ENCODE measurements at places on chromosomes 2 and 18. TPM values are rescaled to one million over a fixed set of nuclear protein-coding genes. Genes with fewer than 3 reads are reported as not detected.

- no peak overlapping the region for H3K27ac ChIP-seq
- H3K4me1 ChIP-seq = no peaks in the 10 kb centered on the region
- H3K4me3 ChIP-seq = no peak overlapping the region
- no peak for DNase-seq
- no peaks in the 10 kb centered on the region for H3K36me3 ChIP-seq
- H3K27me3 ChIP-seq = no peaks in the 10 kb centered on the region
Measured at GRCh38 chr2:239353692-239354091, 47.1 kb downstream of the HDAC4 start.

DNA sequence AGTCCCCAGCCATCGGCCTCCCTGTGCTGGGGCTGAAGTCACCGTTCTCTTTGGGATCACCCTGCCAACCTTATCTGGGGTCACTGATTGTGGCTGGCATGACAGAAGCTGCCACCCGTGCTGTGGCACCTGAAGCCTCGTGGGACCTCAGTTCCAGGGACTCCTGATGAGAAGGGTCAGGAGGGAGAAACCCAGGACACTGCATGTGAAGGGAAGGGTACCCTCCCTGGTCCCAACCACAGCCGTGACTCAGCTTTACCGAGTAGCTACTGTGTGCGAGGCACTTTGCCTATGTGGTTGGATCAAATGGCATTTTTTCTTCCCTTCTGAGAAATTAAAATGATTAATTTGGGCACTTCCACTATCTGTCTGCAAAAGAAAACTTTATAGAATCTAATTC is 64.4 kb downstream of the SP110 start:
- H3K36me3 ChIP-seq = no peaks in the 10 kb centered on the region
- H3K4me1 ChIP-seq = peaks cover 5% of the 10 kb centered on the region
- H3K27me3 ChIP-seq = no peaks in the 10 kb centered on the region
- DNase-seq = no peak
- H3K4me3 ChIP-seq = no peak overlapping the region

DNA sequence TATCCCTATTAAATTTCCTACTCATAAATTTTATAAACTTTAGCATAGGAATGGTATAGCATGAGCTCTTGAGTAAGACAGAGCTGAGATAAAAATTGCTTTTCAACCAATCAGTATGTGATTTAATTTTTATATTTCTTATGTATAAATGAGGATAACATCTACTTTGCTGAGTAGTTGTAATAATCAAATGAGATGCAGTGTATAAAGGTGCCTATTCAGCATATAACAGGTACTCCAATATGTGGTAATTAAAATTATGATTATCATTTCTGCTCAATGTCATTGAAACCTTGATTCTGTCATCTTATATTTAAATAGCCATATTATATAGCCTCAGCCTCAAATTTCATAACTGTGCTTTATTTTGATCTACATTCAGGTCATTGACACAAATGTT is 700.4 kb upstream of the SLC8A1 start:
- H3K4me1 ChIP-seq = no peaks in the 10 kb centered on the region
- H3K4me3 ChIP-seq = no peak overlapping the region
- H3K27me3 ChIP-seq = no peaks in the 10 kb centered on the region

GRCh38 chr2:67828066-67828465 is 234.7 kb downstream of the C1D start:
- H3K4me3 ChIP-seq = no peak overlapping the region
- H3K27ac ChIP-seq = no peak overlapping the region
- no peaks in the 10 kb centered on the region for H3K4me1 ChIP-seq
- no peaks in the 10 kb centered on the region for H3K27me3 ChIP-seq

DNA sequence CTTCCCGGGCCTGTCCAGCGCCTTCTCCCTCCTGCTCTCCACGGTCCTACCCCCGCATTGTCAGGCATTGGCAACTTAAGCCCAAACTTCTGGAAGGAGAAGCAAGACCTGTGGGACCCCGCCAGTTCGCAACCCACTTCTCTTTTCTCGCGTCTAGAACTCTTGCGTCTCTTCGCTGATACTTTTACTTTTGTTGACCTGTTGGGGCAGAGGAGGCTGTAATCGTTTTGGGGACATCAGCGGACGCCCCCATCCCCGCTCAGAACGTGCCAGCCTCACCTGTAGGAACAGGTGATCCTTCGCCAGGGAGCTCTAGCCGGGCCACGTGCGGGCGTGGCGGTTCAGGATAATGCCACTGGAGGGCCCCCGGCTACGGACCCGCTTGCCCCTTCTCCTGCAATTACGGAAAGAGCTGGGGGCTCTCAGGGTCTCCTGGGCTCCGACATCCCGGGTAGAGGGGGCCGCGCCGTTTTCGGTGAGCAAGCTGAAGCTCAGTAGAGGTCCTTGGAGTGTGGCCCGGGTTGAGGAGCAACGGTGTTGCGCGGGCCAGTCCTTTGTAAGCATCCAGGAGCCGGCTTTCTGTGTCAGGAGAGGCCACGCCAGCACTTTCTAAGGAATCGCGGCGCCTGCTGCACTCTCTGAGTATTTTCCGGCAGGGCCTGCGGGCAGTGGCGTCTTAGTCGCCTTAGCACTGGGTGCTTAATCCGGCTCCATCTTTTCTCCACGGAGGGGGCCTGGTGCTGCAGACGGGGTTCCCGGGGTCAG is 1.6 kb downstream of the MTCL1 start:
- no peak overlapping the region for H3K27ac ChIP-seq
- no peaks in the 10 kb centered on the region for H3K36me3 ChIP-seq
- H3K4me1 ChIP-seq = peaks cover 25% of the 10 kb centered on the region
- DNase-seq = no peak
- H3K4me3 ChIP-seq = no peak overlapping the region
- peaks cover 32% of the 10 kb centered on the region for H3K27me3 ChIP-seq

DNA sequence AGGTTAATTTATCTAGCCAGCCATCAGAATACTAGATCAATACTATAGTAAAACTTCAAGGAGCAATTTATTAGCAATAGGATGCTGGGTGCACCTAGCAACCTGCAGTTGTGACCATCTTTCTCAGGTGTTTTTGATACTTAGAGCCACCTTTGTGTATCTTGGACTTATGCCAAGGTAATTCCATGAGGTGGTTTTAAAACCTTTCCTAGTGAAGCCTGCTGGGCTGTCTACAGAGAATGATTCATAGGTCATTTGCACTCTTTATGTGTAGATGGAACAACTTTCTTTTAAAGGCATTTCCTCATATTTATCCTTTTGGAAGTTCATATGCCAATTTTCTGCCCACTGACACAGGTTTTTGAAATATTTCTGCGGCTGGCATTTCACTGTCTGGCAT is 1030.1 kb upstream of the POU3F3 start:
- no peak overlapping the region for H3K27ac ChIP-seq
- H3K36me3 ChIP-seq = no peaks in the 10 kb centered on the region
- DNase-seq = no peak
- no peaks in the 10 kb centered on the region for H3K27me3 ChIP-seq
- no peak overlapping the region for H3K4me3 ChIP-seq

- no peak overlapping the region for H3K27ac ChIP-seq
- no peak for DNase-seq
- H3K27me3 ChIP-seq = no peaks in the 10 kb centered on the region
- H3K36me3 ChIP-seq = no peaks in the 10 kb centered on the region
- no peaks in the 10 kb centered on the region for H3K4me1 ChIP-seq
Measured at GRCh38 chr18:53649621-53650020, 574.8 kb downstream of the MBD2 start.

- peaks cover 20% of the 10 kb centered on the region for H3K27me3 ChIP-seq
- H3K4me3 ChIP-seq = no peak overlapping the region
- no peak overlapping the region for H3K27ac ChIP-seq
- no peaks in the 10 kb centered on the region for H3K36me3 ChIP-seq
- no peak for DNase-seq
- H3K4me1 ChIP-seq = peaks cover 4% of the 10 kb centered on the region
Measured at GRCh38 chr2:39667104-39667885, 1.6 kb downstream of the TMEM178A start.

GRCh38 chr2:100929147-100929546 is 72.9 kb upstream of the RPL31 start:
- DNase-seq = no peak
- no peaks in the 10 kb centered on the region for H3K4me1 ChIP-seq
- no peak overlapping the region for H3K27ac ChIP-seq
- no peaks in the 10 kb centered on the region for H3K27me3 ChIP-seq

DNA sequence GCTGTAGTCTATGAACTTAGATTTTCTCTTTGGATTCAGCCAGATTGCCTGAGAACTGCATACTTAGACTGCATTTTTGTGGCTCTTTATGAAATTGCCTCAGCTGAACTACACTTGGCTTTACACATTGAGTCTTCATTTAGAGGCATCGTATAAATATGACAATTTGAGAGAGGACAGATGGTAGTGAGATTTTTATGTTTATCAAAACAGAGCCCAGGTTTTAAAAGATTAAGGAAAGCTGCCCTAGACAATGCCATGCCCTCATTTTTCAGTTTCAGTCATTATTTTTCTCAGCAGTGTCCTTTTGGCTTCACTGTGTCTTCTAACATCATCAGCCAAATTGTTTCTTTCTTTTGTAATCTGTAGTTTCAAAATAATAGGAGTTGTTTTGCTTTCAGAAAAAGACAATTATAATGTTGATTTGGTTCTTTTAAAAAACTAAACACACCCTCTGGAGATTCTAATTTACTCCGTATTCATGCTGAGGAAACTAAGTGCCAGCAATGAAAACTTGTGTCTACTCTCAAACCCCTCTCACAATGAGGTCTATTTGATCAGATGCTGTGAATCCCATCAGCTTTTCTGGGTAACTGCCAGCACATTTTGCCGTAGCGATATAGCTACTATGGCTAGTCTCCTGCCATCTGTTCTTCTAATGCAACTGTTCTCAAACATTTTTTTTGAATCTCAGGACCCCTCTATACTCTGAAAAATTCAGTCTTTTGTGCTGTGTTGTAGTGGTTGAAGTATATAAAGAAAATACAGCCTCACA is 46.2 kb downstream of the TWSG1 start:
- H3K36me3 ChIP-seq = no peaks in the 10 kb centered on the region
- no peaks in the 10 kb centered on the region for H3K27me3 ChIP-seq
- DNase-seq = no peak
- H3K4me1 ChIP-seq = no peaks in the 10 kb centered on the region
- H3K4me3 ChIP-seq = no peak overlapping the region
- no peak overlapping the region for H3K27ac ChIP-seq

DNA sequence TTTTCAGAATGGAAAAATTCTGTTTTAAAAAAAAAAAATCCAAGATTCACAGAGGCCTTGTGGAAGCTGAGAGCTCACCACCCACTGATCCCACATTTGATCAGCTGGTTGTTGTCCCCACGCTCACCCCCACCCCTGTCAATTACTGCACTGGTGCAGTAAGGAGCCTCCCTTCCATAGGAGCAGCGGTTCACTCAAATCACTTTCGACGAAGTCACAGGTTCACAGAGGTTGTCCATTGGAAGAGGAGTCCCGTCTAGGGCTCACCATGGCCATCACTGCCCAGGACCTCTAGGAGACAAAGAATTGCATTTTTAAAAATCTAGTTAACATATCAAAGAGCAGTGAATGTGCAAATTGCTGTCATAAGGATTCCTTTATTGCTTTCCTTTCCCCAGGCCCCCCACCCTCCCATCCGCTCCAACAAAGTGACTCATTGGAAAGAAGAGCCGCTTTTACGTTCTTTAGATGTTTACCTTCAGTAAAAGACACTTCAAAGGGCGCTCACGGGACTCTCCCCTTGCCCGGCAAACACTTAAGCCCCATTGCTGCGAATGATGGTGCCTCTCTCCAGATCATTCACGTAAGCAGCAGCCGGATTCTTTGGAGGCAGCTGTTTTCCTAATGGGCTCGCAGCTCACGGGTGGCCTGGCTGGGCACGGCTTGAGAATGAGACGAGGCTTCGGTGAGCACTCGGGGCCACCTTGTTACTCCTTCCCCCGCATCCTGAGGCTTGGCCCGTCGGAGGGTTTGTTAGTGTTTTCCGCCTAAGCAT is 165.5 kb upstream of the SALL3 start:
- DNase-seq = no peak
- no peak overlapping the region for H3K4me3 ChIP-seq
- no peaks in the 10 kb centered on the region for H3K27me3 ChIP-seq
- H3K27ac ChIP-seq = no peak overlapping the region

- H3K27ac ChIP-seq = no peak overlapping the region
- H3K4me3 ChIP-seq = no peak overlapping the region
- DNase-seq = no peak
- no peaks in the 10 kb centered on the region for H3K4me1 ChIP-seq
- no peaks in the 10 kb centered on the region for H3K36me3 ChIP-seq
Measured at GRCh38 chr2:119574108-119574815, 30.0 kb downstream of the CFAP221 start.

- no peak overlapping the region for H3K27ac ChIP-seq
- no peaks in the 10 kb centered on the region for H3K27me3 ChIP-seq
- H3K36me3 ChIP-seq = no peaks in the 10 kb centered on the region
- DNase-seq = no peak
Measured at GRCh38 chr2:71932037-71932779, 215.5 kb downstream of the CYP26B1 start.

DNA sequence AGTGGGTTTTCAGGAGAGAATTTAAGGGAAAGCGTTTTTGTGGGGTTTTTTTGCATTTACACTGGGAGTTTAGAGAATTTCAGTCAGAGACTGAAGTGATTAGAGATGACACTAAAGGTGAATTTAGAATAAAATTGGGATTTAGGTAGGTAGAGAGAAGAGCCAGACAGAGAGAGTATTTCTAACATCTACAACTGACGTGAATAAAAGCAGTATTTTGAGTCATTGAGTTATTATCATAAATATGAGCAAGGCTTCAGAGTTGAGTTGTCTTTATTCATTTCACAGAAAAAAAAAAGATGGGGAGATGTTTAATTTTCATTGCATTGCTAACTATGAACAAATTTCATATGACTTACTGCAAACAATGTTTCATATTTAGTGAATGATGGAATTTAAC is 202.9 kb downstream of the DPP4 start:
- no peak overlapping the region for H3K4me3 ChIP-seq
- no peak overlapping the region for H3K27ac ChIP-seq
- peaks cover 3% of the 10 kb centered on the region for H3K27me3 ChIP-seq
- H3K36me3 ChIP-seq = no peaks in the 10 kb centered on the region
- no peak for DNase-seq
- H3K4me1 ChIP-seq = no peaks in the 10 kb centered on the region

DNA sequence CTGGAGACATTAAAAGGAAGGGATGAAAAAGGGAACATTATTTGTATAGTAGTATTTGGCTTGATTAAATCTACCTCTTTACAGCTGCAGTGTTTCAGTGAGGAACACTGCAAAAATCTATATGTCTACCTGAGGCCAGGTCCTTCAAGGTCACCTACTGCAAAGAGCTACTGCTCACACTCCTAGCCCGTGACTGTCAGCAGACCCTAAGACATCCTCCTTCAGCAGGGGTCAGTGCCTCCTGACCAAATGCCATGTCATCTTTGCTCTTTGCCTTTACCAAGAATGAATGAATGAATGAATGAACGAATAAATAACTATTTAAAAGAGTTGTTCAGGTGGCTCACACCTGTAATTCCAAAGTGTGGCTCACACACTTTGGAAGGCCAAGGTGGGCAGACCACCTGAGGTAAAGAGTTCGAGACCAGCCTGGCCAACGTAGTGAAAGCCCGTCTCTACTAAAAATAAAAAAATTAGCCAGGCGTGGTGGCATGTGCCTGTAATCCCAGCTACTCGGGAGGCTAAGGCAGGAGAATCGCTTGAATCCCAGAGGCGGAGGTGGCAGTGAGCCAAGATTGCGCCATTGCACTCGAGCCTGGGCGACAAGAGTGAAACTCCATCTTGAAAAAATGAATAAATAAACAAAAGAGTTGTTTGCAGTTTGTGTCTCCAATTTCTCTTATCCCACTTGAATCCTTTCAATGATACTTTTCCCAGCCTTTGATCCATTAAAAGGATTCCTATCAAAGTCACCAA is 84.3 kb upstream of the GRB14 start:
- no peaks in the 10 kb centered on the region for H3K4me1 ChIP-seq
- H3K27ac ChIP-seq = no peak overlapping the region
- H3K36me3 ChIP-seq = no peaks in the 10 kb centered on the region
- H3K27me3 ChIP-seq = no peaks in the 10 kb centered on the region

VIL1 gene
- 1.8 TPM for total RNA-seq

TRIM43 gene
- not detected for total RNA-seq

PAX8 gene
- 0.57 TPM for total RNA-seq

NTSR2 gene
- total RNA-seq = not detected

All from natural killer cell (primary cell).